ENCODE measurements at places on chromosomes 12 and 14.
A peak's percentile ranks its signal among the peaks of the same experiment; 100 is the strongest.

DNA sequence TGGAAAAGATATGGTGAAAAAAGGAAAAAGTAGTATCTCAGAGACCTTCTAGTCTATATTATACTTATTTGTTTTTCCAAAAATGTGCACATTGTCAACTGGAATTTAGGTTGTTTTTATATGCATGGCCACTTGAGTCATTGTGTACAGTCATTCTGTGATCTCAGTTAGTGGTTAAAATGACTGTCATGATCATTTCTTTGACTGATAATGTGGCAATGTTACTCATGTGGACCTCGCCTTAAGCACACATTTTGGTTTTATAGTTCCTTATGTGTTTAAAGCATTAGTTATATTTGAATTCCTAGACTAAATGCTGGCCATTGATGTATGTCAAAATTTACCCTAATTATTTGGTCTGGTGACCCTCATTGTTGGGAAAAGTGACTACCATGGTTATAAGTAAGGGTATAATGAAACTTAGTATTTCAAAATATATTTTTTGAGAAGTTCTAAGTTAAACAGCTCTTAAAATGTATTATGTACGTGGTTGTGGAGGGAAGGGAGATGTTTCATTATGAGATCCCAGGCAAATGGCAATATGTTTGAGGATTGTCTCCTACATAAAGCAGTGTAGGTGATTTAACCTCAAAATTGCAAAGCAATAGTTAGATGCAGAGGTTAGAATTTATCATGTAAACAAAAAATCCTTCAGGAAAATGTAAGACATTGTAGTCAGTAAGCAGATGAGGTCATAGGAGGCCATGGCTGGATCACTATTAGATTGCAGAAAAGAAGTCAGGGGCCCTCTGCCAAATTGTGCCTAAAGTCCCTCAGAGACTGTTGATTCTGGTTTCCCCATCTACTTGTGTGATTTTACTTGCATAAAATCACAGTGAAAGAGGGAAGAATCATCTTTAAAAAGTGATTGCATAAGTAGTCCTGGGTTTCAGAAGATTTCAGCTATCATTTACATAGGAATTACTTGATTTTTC, 17.5 kb downstream of the PNMA1 start:
- peak; percentile 64 for DNase-seq

DNA sequence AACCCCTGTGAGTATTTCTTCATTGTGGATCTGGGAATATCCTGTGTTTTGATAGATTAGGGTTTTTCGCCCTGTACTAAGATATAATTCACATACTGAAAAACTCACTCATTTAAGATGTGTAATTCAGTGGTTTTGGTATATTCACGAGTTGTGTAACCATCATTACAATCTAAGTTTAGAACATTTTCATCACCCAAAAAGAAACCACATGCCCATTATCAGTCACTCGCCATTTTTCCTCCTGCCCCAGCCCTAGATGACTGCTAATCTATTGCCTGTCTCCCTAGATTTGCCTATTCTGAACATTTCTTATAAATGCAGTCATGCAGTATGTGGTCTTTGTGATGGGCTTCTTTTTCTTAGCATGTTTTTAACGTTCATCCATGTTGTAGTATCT, 67.9 kb upstream of the ATF1 start:
- no peak for DNase-seq

DNA sequence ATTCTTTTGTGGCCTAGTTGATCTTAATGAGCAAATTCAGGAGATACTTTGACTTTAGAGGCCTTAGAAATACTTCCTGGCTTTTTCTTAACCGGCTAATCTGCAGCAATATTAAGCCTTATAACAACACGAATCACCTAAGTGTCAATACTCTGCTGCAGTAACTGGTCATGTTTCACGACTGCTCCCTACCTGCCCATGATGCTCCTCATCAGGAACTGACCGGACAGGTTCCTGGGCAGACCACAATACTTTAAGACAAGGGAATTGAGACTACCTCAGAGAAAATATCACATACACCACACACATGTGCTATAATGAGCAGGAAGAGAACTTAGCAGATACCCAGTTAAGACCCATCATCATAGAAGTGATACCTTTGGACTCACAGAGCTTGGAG, 211.9 kb upstream of the BMP4 start:
- no peak for DNase-seq

- peak; percentile 89 for DNase-seq
These were observed 60.1 kb upstream of the RIMBP2 start for GRCh38 chr12:130775953-130776856.

GRCh38 chr12:133057446-133057845, 20.1 kb downstream of the ZNF84 start:
- no peak for DNase-seq

GRCh38 chr12:40033242-40033630, 72.6 kb downstream of the SLC2A13 start:
- DNase-seq: no peak

DNA sequence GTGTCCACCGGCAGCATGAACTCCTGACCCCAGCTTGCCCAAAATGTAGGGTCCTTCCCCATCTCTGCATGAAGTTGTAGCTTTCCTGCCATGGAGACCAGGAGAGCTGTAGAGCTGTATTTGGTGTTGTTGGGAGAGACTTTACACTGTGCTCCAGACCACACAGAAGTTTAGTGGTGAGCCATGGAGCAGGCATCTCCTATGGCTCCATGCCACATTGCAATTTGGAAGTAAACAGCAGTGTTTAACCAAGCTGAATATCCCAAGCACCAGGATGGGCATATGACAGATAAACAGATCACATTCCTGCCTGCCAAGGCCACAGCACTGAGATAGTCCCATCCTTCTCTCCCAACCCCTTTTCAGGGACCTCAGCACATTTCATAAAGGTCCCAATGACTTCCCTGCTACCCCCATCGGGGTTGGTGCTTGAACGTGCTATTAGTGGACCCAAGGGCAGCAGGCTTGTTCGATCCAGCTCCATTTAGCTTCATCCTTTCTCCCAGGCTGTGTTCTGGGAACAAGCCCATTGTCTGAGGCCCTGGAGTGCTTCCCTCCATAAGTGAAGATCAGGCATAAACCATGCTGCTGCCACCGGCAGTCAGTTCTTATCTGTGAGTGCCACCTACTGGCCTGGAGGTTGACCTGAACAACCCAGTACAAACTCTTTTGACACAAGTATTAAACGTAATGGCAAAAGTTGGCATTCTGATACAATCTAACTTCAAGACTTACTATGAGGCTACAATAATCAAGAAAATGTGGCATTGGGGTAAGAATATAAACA, 172.3 kb upstream of the ATXN7L3B start:
- DNase-seq: peak; percentile 9

Measured in hepatic stellate cell (primary cell).